ENCODE measurements at places on chromosomes 1 and 21.

DNA sequence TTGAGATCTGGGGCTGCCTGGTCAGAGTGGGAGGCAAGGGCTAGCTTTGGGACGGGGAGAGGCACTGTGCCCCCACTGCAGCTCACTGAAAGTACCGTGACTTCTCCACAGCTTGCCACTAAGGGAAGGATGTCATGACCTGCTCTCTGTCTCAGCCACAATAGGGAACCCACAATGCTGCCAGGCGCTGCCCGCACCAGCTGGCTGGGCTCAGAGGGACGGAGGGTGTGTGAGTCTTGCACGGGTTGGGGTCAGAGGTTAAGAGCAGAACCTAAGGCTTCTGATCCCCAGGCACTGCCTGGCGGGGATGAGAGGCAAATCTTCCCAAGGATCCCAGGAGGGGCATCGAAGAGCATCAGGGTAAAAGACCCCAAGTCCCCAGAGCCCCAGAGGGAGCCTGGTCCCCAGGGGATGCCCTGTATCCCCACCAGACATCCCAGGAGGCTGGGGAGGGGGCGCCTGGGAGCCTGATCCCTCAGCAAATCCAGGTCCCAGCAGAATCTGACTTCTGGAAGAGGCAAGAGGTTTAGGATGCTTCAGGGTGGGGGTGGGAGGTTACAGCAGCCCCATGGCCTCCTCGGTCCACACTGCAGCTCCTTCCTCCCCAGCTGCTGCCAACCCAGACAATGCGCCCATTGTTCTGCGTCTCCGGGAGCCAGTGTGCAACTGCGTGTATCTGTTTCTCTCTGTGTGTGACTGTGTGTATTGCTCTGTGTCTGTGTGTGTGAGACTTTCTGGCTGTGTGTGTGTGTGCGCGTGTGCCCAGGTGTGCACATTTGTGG is 2.0 kb upstream of the MARCKSL1 start:
- no peak for DNase-seq

DNA sequence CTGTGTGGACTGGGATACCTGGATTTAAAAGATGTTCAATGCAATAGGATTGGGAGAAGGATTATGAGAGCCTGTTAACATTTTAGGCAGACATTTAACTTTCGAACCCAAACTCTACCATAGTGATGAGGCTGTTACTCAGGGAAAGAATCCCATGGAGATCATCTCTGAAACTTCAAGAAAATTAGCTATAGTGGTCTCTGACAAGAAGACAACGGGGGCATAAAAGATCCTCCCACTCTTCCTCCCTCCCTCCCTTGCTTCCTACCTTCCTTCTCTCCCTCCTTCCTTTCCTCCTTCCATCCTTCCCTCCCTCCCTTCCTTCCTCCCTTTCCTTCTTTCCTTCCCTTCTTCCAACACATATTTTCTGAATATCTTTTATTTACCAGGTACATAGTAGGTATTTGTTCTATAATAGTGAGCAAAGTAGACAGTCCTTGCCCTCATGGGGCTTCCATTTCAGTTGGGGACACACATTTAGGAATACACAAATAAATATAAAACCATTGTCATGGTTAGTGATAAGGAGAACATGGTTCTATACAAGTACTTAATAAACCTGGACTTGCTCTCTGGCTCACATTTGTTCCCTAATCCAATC is 143.2 kb downstream of the ATP6V1G3 start:
- no peak for DNase-seq

DNA sequence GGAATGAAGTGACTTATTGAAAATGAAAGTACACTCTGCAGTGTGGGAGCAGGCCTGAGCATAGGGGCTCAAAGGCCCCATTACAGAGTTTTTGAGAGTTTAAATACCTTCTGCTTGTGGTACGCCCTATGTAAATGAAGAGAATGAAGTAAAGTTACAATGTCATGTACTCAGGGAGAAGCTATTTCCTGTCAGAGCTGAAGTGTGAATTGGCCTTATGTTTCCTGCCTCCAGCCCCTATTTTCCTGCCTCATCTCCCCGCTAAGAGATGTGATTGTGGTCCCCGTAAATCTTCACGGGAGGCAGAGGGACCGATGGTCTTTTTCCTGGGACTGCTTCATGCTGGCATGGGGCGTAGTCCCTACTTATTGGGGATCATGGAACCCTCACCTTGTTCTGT is 2.5 kb upstream of the ZNF683 start:
- no peak for DNase-seq

DNA sequence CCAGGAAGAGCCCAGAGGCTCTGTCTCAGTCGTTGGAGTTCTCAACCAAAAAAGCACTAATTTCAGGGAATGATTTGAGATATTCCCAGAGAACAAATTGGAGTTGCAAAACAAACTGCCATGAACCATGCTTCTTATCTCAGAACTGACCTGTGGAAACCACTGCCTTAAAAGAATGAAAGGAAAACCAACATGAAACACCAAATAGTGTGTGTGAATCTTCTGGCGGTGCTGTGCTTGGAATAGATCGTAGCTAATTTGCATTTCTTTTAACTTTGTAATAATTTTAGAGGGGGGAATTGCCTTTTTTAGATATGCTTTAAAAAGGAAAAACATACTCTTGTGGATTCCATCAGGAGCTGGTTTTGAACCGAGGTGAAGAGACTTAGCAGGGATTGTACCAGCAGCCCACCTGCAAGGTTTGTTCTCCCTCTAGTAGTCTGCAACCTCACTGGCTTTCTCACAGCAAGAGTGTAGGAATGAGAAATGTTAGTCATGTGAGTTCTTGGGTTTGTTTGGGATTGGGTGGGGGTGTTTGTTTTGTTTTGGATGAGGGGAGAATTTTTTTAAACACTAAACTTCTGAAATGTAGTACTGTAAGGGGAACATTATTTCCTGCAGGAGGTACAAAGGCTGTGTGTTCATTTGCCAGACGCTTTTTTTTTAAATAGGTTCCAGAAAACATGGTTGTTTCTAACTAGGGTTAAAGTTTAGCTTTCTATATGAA is 45.7 kb upstream of the ANGPTL1 start:
- no peak for DNase-seq

GRCh38 chr21:14487490-14488432 is 58.4 kb downstream of the SAMSN1 start:
- no peak for DNase-seq

DNA sequence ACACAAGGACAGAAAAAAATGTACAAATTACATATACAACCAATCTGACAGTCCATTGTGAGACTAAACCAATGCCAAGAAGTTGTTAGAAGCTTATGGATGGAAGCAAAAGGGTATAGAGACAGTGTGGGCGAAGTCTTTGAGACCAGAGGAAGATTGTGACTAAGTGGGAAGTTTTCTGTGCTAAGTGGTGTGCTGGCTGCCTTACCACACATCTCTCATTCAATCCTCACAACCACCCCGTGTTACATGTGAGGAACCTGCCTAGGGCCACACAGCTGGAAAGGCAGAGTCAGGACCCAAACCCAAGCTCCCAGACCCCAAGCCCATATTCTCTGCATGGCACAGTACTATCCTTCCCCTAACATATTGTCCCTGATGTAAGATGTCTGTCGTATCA is 53.5 kb upstream of the DUSP10 start:
- DNase-seq: no peak

GRCh38 chr1:108016451-108016920 is 51.5 kb upstream of the VAV3 start:
- no peak for DNase-seq

Data from activated T-helper 1 cell treated with Interleukin-2 at 50 U/mL for 16 hours (primary cell).